ENCODE measurements at places on chromosomes 3 and 15. TPM values are rescaled to one million over a fixed set of nuclear protein-coding genes. Genes with fewer than 3 reads are reported as not detected.

GRCh38 chr3:144109944-144110343 lies 138.3 kb downstream of the DIPK2A start:
- no peak for DNase-seq

Gene DUOXA2
- not detected for total RNA-seq

DNA sequence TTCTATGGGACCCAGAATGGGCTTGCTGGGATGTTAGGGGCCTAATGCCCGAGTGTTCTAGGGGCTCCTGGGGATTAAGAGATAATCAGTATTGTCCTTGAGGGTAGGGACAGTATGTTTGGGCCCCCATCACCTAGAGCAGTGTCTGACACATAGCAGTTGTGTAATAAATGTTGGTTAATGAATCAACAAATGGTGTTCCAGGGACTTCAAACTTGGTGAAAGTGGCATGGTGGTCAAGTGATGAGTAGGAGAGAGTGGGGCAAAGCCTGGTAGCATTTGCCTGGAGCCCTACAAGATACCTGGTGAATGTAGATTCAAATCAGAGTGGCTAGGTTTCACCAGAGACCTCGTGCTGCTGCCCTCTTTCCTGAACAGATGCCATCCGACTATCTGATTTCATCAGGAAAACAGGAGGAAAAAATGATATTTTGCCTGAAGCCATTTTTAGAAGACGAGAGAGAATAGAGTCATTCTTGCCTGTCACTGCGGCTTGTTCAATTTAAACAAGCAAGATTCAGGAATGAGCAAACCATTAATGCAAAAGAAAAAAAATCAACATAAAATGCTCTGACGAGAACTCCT lies 117.3 kb downstream of the RPL22L1 start:
- no peak for DNase-seq

- DNase-seq = no peak
These were observed 694.4 kb upstream of the ALCAM start for GRCh38 chr3:104672331-104672730.

DNA sequence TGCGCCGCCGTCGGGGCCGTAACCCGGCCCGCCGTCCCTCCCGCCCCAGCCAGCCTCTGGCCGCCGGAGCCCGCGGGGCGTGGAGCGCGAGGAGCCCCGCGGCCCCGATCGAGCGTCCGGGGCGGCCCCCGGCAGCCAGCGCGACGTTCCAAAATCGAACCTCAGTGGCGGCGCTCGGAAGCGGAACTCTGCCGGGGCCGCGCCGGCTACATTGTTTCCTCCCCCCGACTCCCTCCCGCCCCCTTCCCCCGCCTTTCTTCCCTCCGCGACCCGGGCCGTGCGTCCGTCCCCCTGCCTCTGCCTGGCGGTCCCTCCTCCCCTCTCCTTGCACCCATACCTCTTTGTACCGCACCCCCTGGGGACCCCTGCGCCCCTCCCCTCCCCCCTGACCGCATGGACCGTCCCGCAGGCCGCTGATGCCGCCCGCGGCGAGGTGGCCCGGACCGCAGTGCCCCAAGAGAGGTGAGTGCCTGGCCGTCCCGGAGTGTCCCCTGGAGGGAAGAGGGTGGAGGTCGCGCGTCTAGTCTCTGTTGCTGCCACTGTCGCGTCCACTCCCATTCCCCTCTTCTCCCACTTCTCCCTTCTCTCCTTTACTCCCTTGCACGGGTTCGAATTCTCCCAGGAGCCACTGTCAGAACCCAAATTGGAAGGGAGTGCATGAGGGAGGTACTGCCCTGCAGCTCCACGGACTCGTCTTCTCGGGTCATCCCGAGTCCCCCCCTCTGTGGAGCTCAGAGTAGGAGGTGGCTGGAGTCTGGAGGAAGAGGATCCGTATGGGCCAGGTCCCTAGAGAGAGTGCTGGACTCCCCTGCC lies 585 bp downstream of the CSK start:
- DNase-seq = no peak

Gene TYRO3
- 18.8 TPM for total RNA-seq

DNA sequence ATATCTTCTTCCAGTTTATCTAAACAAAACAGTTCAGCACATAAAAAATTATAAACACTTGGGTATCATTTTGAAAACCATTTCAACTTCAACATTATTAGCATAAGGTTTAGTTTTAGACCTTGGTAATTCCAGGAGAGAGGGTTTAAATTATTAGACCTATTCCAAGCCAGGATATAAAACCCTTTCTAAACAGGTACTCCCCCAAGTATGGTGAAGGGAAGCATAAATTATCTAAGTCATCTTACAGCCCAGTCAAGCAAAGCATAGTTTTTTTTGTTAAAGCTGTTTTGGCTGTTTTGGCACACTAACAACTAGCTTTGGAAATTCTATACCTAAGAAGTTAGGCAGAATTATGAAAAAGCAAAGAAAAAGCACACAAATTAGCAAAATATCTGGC lies 87.3 kb downstream of the FBN1 start:
- no peak for DNase-seq

Gene PRR23E
- not detected for total RNA-seq

GRCh38 chr15:63994073-63994600 lies 52.1 kb downstream of the DAPK2 start:
- peak; percentile 15 for DNase-seq

- no peak for DNase-seq
These were observed 1.8 kb downstream of the CADM2 start for GRCh38 chr3:84960581-84960980.

DNA sequence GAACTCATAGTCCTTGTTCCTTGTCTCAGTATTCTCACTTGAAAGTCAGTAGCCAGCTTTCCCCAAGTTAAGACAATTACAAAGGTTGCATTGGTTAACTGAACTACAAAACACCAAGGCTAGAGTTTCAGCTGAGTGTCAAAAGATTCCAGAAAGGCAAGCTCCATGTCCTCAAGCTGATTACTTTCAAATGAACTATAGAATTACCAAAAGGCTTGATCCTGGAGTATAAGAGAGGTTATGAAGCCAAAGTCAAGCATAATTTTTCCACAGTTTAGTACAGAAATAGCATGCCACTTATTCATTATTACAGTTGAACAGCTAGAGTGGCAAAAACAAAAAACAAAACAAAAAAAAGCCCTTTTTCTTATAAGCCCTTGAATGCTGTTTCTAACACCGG lies 51.9 kb downstream of the ZBTB20 start:
- DNase-seq = no peak

All from endothelial cell of umbilical vein (primary cell).